Smooth muscle cell of bladder (primary cell): ENCODE measurements at places on chromosomes 4 and X. TPM values are rescaled to one million over a fixed set of nuclear protein-coding genes. Genes with fewer than 3 reads are reported as not detected.

Gene SCD5
- total RNA-seq, result 9.5 and 12.9 TPM in 2 replicates

Gene USP17L12
- total RNA-seq, result not detected in 2 replicates

Gene HCFC1
- 7.4 and 9.2 TPM in 2 replicates for total RNA-seq

Gene SNX12
- 57.5 and 62.0 TPM in 2 replicates for total RNA-seq

Gene CDS1
- total RNA-seq, result 0.28 and 0.43 TPM in 2 replicates

Gene ARHGAP4
- total RNA-seq, result 1.1 and 1.3 TPM in 2 replicates

Gene FRAS1
- 3.3 and 5.0 TPM in 2 replicates for total RNA-seq

Gene SYN1
- 0.18 and 0.71 TPM in 2 replicates for total RNA-seq

Gene CPEB2
- 3.6 and 4.3 TPM in 2 replicates for total RNA-seq

Gene SSX4B
- total RNA-seq, result not detected in 2 replicates

Gene UGT8
- total RNA-seq, result not detected in 2 replicates

Gene FDCSP
- total RNA-seq, result not detected in 2 replicates

Gene PPID
- 21.2 and 29.1 TPM in 2 replicates for total RNA-seq

Gene RAI2
- 0.14 and 0.92 TPM in 2 replicates for total RNA-seq

Gene ABCG2
- 1.00 and 1.1 TPM in 2 replicates for total RNA-seq

Gene PRR32
- total RNA-seq, result not detected in 2 replicates

Gene RAB9B
- total RNA-seq, result 0.43 and 1.2 TPM in 2 replicates

Gene TASL
- total RNA-seq, result not detected in 2 replicates

Gene FAM9B
- total RNA-seq, result not detected in 2 replicates
